ENCODE measurements at places on chromosomes 16 and 17.
A peak's percentile ranks its signal among the peaks of the same experiment; 100 is the strongest.

- DNase-seq: no peak
Measured at GRCh38 chr17:43845766-43846165, 1.2 kb upstream of the CD300LG start.

GRCh38 chr17:75250009-75250471, 11.4 kb downstream of the GGA3 start:
- DNase-seq: peak; percentile 89

DNA sequence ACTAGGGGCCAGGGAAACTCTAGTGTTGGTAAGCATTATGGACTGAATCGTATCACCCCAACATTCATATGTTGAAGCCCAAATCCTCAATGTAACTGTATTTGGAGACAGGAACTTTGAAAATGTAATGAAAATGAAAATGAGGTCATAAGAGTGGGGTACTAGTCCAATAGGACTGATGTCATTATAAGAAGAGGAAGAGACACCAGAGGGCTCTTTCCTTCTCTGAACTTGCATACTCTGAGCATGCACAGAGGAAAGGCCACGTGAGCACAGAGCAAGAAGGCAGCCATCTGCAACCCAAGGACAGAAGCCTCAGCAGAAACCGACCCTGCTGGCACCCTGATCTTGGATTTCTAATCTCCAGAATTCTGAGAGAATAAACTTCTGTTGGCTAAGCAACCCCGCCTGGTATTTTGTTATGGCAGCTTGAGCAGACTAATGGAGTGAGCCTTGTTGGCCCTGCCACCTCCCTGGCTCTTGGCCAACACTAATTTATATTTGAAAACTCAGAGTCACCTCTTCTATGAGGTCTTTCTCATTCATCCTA, 273.4 kb downstream of the NTN1 start:
- DNase-seq: no peak

- DNase-seq: no peak
Measured at GRCh38 chr17:27550974-27551505, 79.9 kb upstream of the LGALS9 start.

DNA sequence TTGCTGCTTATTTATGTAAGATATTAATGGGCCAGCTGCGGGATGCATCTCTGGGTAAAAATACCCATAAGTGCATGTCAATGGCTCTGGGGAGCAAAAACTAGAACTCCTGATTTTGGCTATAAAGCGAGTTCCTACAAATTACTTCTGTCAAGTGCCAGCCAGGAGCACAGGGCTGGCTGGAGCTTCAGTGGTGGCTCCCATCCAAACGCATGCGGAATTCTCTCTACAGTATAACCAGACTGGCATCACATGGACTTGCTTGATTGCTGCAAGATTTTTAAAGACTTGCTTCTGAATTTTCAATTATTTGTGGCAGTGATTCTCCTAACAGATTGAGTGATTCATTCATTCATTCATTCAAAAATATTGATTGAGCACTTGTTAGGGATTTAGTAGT, 260.9 kb downstream of the PHKB start:
- no peak for DNase-seq

DNA sequence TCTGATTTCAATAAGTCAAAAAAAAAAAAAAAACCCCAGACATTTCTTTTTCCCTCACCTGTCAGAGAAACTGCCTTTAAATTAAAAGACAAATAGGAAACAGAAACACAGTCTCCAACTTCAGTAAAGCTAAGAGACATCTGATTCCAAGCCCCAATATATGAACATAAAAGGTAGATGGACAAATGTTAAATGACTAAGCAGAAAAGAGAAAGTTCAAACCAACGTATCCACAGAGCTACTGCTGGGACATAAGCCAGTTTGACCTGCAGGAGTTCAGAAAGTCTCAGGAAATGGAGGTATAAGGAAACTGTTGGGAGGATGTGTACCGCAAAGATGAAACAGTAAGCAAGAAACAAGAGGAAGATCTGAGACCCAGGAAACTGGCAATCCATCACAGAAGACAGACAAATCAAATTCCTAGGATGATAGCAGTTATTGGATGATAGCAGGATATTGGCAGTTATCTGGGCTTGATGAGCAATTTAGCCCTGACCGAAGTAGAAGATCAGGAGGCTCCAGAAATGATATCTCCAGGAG, 135.0 kb downstream of the BRIP1 start:
- no peak for DNase-seq

DNA sequence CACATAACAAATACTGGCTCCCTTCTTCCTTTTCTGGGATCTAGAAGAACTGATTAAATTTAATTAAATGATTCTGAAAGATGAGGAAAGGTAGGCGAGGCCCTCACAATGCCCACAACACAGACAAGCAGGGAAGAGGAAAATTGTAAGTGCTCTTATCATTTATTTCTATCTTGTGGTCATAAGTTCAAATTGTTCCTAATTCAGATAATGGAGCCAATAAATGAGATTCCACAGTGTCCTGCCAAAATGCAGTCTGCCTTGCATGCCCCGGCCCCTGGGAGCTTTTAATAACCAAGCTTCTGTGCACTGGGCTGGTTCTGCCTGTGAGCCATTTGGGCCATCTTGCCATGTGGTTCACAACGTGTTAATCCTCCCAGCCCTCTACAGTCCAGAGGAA, 97.0 kb downstream of the CMC2 start:
- no peak for DNase-seq

GRCh38 chr17:77194179-77194578, 53.4 kb downstream of the SEC14L1 start:
- no peak for DNase-seq

DNA sequence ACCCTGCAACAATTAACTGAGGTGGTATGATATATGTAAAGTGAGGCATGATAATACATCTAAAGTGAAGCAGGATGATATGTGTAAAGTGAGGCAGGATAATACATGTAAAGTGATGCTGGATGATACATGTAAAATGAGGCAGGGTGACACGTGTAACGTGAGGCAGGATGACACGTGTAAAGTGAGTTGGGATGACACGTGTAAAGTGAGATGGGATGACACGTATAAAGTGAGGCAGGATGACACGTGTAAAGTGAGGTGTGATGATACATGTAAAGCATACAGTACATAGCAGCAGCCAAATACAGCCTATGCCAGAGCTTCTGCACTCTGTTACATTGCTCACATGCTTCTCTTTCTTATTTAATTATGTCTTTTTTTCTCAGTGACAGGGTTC, 184.4 kb upstream of the FOXF1 start:
- no peak for DNase-seq

GRCh38 chr17:42291129-42291528, 2.8 kb downstream of the STAT5A start:
- DNase-seq: no peak

DNA sequence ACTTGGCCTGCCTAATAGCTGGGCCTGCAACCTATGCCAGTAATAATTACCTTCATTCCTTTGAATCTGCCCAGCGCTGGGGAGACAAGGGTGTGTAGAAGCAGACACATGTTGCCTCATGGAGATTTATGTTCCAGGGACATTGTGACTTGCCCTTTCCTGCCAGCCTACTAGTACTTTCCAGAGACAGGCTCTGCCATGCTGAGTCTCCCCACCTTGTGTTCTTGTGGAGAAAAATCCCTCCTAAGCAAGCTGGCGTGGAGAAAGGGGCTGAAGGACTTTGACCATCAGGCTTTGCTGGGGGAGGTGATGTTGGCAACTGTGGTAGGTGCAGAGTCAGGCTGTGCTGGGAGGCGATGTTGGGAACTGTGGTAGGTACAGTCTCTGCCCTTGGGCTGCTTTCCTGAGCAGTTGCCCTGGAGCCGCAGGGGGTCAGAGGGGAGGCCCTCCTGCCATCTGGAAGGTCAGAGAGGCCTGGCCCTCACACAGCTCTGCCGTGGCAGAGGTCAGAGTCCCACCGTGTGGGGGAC, 4.0 kb downstream of the KSR1 start:
- no peak for DNase-seq

- DNase-seq: no peak
Measured at GRCh38 chr16:20202747-20203146, 124.6 kb downstream of the GP2 start.

DNA sequence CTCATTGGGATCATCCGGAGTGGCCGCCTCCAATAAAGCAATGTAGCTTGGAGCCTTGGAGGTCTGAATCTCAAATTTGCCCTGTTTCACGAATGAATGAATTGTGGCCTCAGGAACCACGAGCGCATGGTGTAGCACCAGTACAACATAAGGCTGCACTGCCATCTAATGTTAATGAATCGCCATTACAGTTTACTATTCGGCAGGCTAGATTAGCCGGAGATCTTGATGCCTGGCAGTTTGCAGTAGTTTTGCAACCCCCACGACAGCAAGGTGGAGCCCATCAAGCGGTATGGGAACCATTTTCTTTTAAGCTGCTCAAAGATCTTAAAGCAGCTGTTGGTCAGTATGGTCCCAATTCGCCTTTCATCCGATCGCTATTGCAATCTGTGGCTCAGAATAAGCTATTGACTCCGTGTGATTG, 18.8 kb downstream of the ALOX15B start:
- DNase-seq: peak; percentile 38

GRCh38 chr17:12472252-12473173, 193.2 kb upstream of the MYOCD start:
- no peak for DNase-seq

DNA sequence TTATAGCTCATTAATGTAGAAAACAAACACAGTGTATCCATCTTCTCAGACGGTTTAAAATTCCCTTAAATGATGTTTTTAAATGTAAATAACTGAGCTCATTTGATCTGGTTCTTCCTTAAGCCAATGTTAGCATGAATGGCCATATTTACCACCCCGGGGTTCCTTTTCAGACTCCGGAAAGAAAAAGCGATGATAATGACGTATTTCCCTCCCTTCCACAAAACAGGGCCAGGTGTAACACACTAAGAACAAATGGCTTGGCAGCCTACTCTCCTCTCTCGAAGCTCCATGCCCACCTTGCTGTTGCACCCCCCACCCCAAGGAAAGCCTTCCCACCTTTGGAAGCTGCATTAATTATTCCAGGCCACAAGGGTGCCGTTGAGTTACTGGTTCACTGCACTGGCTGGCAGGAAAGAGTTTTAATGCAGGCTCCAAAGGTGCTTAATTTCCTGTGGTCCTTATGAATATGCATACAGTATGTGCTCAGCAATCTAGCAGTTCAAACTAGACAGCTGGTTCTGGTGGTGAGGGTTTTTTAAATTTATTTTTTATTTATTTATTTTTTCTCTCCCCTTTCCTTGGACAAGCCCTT, 378.9 kb downstream of the WWOX start:
- DNase-seq: no peak

DNA sequence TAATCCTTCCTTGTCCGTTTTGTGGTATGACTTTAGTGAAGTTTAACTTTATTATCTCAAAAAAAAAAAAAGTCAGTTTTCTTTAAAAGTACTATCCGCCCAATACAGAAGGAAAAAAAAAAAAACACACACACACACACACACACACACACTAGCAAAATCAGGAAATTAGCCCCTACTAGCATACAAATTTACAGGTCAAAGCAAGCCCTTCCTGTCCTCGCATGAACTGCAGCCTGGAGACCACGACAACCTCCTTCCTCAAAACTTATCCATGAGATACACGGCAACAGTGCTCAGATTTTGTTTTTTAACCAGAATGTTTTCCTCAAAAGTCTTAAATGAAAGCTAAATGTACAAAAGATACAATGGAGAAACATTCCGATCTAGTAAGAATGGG, 16.2 kb downstream of the NCOR1 start:
- no peak for DNase-seq

DNA sequence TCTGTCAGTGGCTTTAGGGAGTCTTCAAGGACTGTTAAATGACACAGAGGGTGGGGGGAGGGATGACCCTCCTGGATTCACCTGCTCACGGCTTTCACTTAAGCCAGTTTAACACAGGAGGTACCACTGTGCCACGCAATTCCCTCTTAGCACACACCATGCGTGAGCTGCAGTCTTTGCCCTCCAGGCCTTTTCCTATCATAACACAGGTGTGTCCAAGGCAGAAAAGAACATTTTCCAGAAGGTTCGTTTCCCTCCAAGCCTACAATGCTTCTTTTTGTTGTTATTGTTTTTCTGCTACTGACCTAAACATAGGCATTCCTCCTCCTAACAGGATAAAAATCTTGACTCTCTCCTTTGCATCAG, 1.1 kb downstream of the ZFHX3 start:
- no peak for DNase-seq

- DNase-seq: no peak
Measured at GRCh38 chr16:14522671-14523070, 107.4 kb downstream of the PARN start.

- no peak for DNase-seq
Measured at GRCh38 chr17:27494192-27495091, 38.2 kb downstream of the KSR1 start.

DNA sequence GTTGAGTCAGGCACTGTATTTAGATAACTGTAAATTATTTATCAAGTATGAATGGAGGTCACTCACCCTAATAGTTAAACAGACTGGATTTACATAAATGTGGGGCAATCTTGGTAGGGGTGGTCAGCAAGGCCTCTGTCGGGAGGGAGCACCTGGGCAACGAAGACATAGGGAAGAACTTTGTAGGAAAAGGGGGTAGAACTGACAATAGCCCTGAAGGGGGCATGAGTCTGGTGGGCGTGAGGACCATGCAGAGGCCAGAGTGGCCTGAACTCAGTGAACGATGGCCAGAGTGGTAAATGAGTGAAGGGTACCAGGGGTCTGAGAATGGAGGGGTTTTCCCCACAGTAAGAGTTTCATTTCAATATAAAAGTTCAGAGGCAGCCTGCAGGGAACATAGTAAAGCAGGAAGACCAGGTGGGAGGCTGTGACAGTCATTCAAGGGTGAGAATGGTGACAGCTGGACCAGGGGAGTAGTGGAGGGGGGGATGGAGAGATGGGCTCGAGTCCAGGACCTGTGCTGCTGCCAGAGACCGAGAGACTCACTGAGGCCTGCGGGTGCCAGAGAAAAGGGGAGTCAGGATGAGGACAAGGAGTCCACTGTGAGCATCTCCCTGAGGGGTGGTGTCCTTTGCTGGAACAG, 2.9 kb downstream of the C17orf67 start:
- no peak for DNase-seq

GRCh38 chr17:41848788-41849187, 11.2 kb downstream of the KLHL10 start:
- DNase-seq: no peak

GRCh38 chr16:83701494-83701893, 106.3 kb upstream of the HSBP1 start:
- no peak for DNase-seq

DNA sequence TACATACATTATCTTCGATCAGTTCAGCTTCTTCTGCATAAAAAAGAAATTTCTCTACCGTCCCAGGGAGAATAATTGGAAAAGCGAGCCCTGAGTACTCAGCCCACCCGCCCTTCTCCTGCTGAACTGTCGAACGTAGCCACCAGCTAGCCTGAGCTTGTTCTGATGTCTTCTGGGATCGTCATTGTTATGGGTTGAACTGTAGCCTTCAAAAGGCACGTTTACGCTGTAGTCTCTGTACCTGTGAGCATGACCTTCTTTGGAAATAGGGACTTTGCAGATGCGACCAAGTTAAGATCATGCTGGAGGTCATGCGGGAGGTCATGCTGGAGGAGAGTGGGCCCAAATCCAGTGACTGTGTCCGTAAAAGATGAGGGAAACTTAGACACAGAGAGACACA, 86.2 kb downstream of the CMIP start:
- DNase-seq: no peak

DNA sequence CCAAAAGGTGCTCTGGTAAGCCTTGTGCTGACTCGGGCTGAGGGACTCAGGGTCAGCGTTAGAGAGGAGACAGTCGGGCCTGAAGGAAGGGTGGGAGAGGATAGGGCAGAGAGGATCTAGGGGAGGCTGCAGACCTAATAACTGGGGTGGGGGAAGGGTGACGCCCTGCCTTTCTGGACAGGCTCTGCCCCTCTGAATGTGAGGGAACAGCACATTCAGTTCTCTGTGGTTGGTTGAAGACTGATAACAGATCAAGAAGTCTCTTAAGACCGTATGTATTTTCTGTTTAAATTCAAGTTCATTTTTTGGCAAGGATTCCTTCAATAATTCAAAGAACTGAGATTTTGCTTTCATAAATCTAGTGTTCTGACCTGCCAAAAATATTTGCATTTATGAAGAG, 56.2 kb upstream of the TEKT3 start:
- no peak for DNase-seq

All from activated naive CD4-positive, alpha-beta T cell treated with anti-CD3 and anti-CD28 coated beads, Interleukin-2, amount 50 U/mL, for 16 hours (primary cell).